ENCODE measurements at places on chromosomes 7 and 10.

- H3K27ac ChIP-seq, result no peak overlapping the region
- H3K4me3 ChIP-seq, result no peak overlapping the region
- H3K4me1 ChIP-seq, result no peaks in the 10 kb centered on the region
- H3K36me3 ChIP-seq, result no peaks in the 10 kb centered on the region
- ATAC-seq, result no peak
- no peaks in the 10 kb centered on the region for H3K27me3 ChIP-seq
Observed at GRCh38 chr7:47354071-47354470, 227.8 kb downstream of the TNS3 start.

DNA sequence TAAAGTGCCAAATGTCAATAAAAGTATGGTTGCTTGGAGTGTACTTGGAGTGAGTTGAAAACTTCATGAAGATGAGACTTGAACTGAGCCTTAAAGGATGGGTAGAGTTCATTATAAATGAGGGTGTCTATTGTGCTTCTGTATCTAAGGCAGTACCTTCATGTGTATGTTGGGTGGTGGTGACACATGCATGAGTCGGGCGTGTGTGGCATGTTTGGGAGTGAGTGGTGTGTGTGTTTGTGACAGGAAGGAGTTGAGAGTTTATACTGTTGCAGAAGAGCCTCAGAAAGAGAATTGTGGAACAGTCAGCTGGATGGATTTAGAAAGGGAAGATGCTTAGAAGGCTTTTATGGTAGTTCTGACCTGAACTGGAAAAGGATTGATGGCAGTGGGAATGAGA lies 6.0 kb upstream of the ZRANB1 start:
- H3K36me3 ChIP-seq, result no peaks in the 10 kb centered on the region
- H3K27me3 ChIP-seq, result no peaks in the 10 kb centered on the region
- H3K4me1 ChIP-seq, result peaks cover 21% of the 10 kb centered on the region
- no peak overlapping the region for H3K4me3 ChIP-seq

DNA sequence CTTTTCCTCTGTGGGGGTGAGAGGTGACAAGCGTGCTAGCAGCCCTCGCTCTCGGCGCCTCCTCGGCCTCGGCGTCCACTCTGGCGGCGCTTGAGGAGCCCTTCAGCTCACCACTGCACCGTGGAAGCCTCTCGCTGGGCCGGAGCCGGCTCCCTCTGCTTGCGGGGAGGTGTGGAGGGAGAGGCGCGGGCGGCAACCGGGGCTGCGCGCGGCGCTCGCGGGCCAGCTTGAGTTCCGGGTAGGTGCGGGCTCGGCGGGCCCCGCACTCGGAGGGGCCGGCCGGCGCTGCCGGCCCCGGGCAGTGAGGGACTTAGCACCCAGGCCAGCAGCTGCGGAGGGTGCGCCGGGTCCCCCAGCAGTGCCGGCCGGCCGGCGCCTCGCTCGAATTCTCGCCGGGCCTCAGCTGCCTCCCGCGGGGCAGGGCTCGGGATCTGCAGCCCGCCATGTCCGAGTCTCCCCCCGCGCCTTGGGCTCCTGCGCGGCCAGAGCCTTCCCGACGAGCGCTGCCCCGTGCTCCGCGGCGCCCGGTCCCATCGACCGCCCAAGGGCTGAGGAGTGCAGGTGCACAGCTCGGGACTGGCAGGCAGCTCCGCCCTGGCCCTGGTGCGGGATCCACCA lies 352.8 kb upstream of the PODXL start:
- no peaks in the 10 kb centered on the region for H3K4me1 ChIP-seq
- no peaks in the 10 kb centered on the region for H3K36me3 ChIP-seq
- H3K4me3 ChIP-seq, result no peak overlapping the region

GRCh38 chr10:67622511-67622910 lies 73.5 kb downstream of the CTNNA3 start:
- no peaks in the 10 kb centered on the region for H3K36me3 ChIP-seq
- H3K4me3 ChIP-seq, result no peak overlapping the region
- no peaks in the 10 kb centered on the region for H3K4me1 ChIP-seq

DNA sequence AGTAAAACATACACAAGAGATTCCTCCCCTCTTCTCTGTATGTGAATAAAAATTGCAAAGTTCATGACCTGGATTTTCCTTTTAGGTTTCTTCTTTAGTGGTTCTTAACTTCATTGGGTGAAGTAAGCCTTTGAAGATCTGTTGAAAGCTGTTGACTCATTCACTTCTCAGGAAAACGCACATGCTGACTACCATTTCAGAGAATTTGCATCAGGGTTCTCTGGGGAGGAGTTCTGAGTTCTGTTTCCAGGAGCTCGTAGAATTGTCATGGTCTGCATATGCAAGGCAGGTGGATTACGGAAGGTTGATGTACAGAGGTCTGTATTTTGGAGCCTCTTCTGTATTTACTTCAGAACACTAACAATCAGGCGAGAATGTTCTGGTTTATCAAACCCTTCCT lies 962 bp upstream of the SLC26A4 start:
- no peaks in the 10 kb centered on the region for H3K36me3 ChIP-seq
- H3K27ac ChIP-seq, result peak overlapping the region; percentile 83
- H3K27me3 ChIP-seq, result peaks cover 4% of the 10 kb centered on the region

All from activated T-helper 17 cell treated with anti-CD3 and anti-CD28 coated beads, Interleukin-2, amount 50 U/mL, for 72 hours (primary cell).